HFFc6 (cell line): ENCODE measurements at places on chromosomes 3 and 15. TPM values are rescaled to one million over a fixed set of nuclear protein-coding genes. Genes with fewer than 3 reads are reported as not detected.

GRCh38 chr15:32053719-32054118, 23.4 kb downstream of the CHRNA7 start:
- no peaks in the 10 kb centered on the region for H3K27me3 ChIP-seq
- peaks cover 5% of the 10 kb centered on the region; the same call in 1 of the 2 replicates for H3K36me3 ChIP-seq
- H3K27ac ChIP-seq, result no peak overlapping the region
- no peak for DNase-seq
- no peaks in the 10 kb centered on the region for H3K4me1 ChIP-seq

Gene ACKR2
- 0.21 TPM in 1 of 2 replicates, not detected in the other for total RNA-seq

Gene AZI2
- 65.4 to 70.8 TPM (median 68.9 TPM) in 3 replicates for total RNA-seq

Gene ARRDC4
- 21.1 to 60.1 TPM (median 45.8 TPM) in 3 replicates for total RNA-seq

DNA sequence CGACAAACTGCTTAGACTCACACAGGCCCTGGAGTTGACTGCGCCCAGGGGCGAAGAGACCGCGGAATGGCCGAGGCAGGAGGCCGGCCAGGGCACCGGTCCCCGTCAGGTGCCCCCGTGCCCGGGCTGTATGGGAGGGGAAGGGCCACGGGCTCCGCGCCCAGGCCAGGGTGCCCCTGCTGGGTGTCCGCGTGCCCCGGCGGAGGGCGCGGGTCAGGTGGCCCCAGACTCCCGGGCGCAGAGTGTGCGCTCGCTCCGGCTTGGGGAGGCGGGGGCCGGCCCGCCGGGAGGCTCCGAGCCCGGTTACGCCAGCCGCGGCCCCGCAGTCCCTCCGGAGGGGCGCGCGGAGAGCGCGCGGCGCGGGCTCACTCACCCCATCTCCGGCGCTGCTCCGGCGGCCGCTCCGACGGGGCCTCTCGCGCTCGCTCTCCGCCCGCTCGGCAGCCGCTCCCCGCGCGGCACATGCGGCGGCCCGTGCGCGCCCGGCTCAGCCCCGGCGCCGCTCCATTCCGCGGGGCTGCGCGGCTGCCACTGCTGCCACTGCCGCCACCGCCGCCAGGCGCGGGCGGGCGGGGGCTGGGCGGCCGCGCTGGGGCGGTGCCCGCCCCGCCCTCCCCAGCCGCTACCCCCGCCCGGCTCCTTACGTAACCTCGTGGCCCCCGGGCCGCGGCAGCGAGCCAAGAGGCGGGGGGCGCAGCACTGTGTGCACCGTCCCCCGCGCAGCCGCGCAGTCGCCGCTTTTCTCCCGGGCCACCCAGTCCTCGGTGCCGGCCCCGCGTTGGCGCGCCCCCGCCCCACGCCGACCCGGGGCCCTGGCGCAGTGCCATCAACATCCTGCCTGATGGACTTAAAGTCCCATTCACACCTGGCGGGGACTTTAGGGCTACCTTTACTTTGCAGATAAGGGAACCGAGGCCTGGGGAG, at the start of gene HOMER2:
HOMER2 (minus strand) TSS at position 563 of the 924 bp plus-strand sequence; CDS start at position 378, 185 bp downstream.
- no peaks in the 10 kb centered on the region for H3K4me1 ChIP-seq
- DNase-seq, result no peak
- no peak within 1 kb of the TSS for H3K27ac ChIP-seq
- peaks cover 13% of the 10 kb centered on the region; the same call in 1 of the 2 replicates for H3K27me3 ChIP-seq
- H3K36me3 ChIP-seq, result no peaks in the 10 kb centered on the region
- peak within 1 kb of the TSS; percentile 47; the same call in 1 of the 2 replicates for H3K4me3 ChIP-seq

- no peak overlapping the region for H3K27ac ChIP-seq
- no peaks in the 10 kb centered on the region; the same call in 1 of the 2 replicates for H3K27me3 ChIP-seq
These were observed 65.4 kb upstream of the P2RY1 start for GRCh38 chr3:152769523-152769922.

DNA sequence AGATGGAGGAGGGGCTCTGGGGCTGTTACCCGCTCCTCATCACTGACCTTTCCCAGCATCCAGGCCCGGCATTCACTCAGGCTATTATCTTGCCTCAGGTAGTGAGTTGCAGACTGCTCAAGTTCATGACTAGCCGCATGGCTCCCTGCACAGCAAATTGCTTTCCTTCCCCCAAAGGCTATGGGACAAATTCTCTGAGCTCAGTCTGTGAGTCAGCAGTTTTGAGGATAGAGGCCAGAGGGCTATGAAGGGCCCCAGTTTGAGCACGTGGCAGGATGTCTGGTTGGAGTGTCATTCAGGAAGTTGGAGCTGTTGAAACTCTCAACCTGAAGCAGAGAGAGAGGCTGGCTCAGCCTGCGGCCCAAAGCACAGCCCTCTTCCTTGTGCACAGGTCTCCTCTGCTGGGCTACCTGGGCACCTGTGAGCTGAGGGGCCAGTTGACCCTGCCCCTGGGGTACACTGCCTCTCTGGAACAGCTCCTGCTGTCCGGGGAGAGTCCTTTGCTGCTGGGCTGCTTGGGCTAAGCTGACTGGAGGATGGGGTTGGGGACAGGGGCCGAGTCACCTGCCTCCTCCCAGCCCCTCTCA, 7.9 kb downstream of the FAH start:
- peak; percentile 93 for DNase-seq
- peak overlapping the region; percentile 96 for H3K27ac ChIP-seq
- H3K4me1 ChIP-seq, result peaks cover 29% of the 10 kb centered on the region

DNA sequence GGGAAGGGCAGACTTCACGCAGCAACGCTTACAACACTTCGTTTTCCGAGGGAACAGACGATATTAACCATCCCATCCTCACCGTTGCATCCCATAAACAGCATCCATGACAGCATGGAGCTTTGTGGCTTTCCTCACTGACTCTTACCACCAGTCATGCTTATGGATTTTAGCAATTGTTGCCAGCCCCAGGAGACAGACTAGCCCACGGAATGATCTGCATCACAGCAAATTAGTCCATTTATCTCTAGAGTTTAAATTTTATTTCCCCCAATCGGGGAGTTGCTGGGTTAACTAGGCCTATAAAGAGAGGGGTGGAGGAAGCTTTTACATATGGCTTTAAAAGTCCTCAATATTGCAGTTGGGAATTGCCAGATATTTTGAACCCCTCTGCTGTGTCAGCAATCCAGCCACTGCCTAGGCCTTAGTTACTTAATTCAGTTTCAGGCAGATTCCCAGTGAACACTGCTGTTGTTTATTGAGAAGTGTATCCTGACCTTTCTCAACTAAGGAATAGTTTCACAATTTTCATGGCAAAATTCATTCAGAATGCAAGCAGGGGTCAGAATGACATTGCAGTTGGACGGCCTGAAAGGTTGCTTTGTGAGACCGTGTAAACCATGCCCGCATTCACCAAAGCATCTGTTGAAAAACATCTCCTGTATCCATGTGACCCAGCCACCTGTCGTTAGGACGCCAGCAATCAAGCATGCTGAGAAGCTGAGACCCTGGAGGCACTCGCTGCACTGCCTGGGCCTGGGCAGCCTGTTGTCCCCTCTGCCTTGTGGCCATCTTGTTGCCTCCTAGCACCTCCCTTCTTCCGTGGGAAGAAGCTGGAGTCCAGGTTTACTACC, 397.4 kb upstream of the TPM1 start:
- H3K27me3 ChIP-seq, result peaks cover 2% of the 10 kb centered on the region; the same call in 1 of the 2 replicates
- H3K4me1 ChIP-seq, result peaks cover 24% of the 10 kb centered on the region
- peaks cover 7% of the 10 kb centered on the region for H3K36me3 ChIP-seq
- DNase-seq, result no peak
- no peak overlapping the region for H3K27ac ChIP-seq

Gene GOLGA6A
- total RNA-seq, result not detected in 3 replicates

Gene LARP6
- 114 to 119 TPM (median 117 TPM) in 3 replicates for total RNA-seq

GRCh38 chr15:40538976-40539375, 25.9 kb downstream of the CCDC32 start:
- no peak for DNase-seq
- peaks cover 2% of the 10 kb centered on the region for H3K27me3 ChIP-seq
- H3K27ac ChIP-seq, result no peak overlapping the region
